GM23248 (cell line): ENCODE measurements at places on chromosomes 5 and 9. TPM values are rescaled to one million over a fixed set of nuclear protein-coding genes. Genes with fewer than 3 reads are reported as not detected.

The ARHGEF39 gene
- 0.13 and 2.1 TPM in 2 replicates for total RNA-seq

GRCh38 chr9:8855046-8855445 lies 1055.5 kb upstream of the DMAC1 start:
- no peak for DNase-seq

The CNTFR gene
- total RNA-seq = not detected in 2 replicates

The IFNA2 gene
- not detected in 2 replicates for total RNA-seq

The CD14 gene
- total RNA-seq = 1.9 and 6.1 TPM in 2 replicates

The PCDHGA7 gene
- 0.43 and 1.6 TPM in 2 replicates for total RNA-seq

- DNase-seq = peak; percentile 97
Measured at GRCh38 chr9:738209-738915, 103.1 kb upstream of the DMRT1 start.

- peak; percentile 3 for DNase-seq
Measured at GRCh38 chr5:100901821-100902341, 1.2 kb downstream of the ST8SIA4 start.

DNA sequence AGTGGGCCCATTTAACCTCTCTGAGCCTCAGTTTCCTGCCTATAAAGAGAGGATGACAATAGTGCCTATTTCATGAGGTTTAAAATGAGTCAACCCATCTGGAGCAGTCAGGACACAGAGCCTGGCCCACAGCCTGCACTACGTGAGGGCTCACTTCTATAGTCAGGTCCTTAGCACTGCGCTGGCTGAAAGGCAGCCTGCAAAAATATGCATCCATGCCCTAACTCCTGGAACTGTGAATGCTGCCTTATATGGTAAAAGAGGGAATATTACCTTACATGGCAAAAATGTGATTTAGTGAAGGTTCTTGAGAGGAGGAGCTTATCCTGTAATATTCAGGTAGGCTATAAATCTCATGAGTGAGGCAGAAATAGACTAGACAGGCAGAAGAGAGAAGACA lies 98.5 kb downstream of the GABBR2 start:
- peak; percentile 44 for DNase-seq

DNA sequence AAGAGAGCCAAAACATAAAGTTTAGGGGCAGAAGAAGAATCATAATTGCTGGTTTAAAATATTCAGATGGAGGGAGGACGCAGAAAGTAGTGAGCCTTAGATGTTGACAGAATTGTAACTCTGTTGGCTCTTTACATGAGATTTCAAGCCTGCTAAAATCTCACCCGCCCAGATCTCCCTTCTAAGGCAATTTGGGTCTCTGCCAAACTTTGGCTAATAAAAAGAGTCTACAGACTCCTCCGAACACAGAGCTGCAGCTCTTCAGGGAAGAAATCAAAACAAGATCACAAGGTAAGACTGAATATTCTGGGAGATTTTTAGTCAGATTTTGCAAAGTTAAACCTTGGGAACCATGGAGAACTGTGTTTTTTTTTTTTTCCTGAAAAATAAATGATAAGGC lies at the start of gene IL33:
TSS of gene IL33 (plus strand) at position 246 of the 400 bp plus-strand sequence. CDS start 25,888 bp downstream, outside the sequence.
- DNase-seq = peak; percentile 55

DNA sequence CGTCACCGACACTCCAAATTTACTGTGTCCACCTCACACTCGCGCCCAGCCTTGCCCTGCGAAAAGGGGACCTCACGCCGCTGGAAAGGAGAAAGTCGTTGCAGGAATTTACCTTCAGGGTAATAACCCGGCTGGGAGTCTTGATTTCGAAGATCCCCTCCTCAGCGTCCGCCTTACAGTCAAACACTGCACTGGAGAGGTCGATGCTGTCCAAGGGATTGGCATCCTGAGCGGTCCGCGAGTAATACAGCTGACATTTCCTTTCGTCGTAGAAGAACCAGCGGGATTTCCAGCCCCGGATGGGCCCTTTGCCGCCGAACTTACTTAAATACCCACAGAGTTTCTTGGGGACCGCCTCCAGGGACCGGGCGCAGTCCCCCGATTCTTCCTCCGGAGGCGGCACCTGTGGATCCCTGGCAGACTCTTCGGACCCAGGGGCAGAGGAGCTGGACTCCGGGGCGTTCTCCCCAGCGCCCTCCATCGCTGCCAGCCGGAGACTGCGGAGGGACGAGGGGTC lies 330 bp downstream of the TBC1D2 start:
- DNase-seq = peak; percentile 82

GRCh38 chr5:2160811-2161210 lies 278.1 kb upstream of the IRX4 start:
- no peak for DNase-seq

GRCh38 chr5:145752534-145752933 lies 82.6 kb downstream of the PRELID2 start:
- DNase-seq = no peak

The DOCK2 gene
- total RNA-seq = 10.4 and 12.1 TPM in 2 replicates

- peak; percentile 82 for DNase-seq
Measured at GRCh38 chr9:2494562-2494961, 127.0 kb upstream of the VLDLR start.

The SLC9A3 gene
- 1.7 and 2.8 TPM in 2 replicates for total RNA-seq

GRCh38 chr5:97076098-97076497 lies 66.3 kb downstream of the LIX1 start:
- DNase-seq = no peak

The CAVIN4 gene
- 1.7 and 1.9 TPM in 2 replicates for total RNA-seq

GRCh38 chr9:16868701-16869100 lies 1.8 kb downstream of the BNC2 start:
- DNase-seq = peak; percentile 9

The SPDL1 gene
- 123 and 215 TPM in 2 replicates for total RNA-seq

DNA sequence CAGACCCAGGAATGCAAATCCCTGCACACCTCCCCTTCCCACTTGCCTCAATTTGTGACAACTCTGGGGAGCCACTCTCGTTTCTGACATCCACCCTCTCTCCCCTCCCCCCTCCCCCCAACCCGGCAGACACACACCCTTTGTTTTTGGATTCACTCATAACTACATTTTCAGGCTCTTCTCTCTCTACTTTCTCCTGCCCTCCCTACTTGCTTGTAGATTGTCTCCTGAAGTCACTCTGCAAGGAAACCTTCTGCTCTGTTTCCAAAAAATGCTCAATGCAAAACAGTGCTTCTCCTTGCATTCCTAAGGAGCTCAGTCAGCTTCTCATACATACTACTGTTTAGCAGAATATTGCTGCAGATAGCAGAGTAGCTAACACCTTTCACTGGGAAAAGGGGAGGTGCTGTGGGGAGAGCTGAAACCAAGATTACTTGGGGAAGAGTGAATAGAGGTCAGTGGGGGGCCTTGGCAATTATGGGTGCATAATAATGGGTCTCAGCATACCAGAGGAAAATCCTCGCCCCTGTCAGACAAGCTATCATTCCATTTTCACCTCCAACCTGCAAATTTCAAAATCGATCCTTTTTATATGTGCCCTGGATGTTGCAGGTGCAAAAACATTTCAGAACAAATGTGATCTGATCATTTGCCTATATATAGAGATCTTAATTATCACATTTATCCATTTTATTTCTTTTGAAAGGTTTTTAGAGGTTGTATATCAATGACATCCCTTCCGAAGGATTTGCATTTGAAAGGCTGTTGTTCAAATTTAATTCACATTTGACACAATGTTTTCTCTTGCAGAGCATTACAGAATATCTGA lies 1860.7 kb upstream of the WWC1 start:
- no peak for DNase-seq

The N4BP3 gene
- 0.32 and 0.38 TPM in 2 replicates for total RNA-seq

- no peak for DNase-seq
Measured at GRCh38 chr9:35852267-35852815, 17.9 kb downstream of the OR13J1 start.

The RAB14 gene
- 25.8 and 28.8 TPM in 2 replicates for total RNA-seq

The OBP2B gene
- not detected in 2 replicates for total RNA-seq

The HACD4 gene
- 4.7 and 7.5 TPM in 2 replicates for total RNA-seq

The C6 gene
- not detected in 2 replicates for total RNA-seq

The DBH gene
- not detected in 2 replicates for total RNA-seq

The IFNB1 gene
- total RNA-seq = not detected in 2 replicates

DNA sequence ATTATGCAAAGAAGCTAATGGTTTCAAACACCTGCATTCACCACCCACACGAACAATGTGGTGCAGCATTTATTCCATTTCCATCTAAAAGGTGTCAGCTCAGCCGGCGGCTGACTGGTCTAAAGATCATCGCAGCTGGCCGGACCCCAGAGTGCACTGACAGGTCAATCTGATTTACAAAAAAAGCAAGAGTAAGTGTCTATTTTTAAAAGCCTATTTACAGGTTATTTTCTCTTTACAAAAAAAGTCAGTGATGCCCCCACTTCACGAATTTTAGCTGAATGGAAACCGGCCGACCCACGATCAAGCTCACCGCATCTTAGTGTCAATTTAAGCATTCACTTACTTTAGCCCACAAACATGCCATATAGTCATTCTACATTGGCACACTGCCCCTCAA lies 58.3 kb downstream of the SEMA4D start:
- DNase-seq = no peak

The SH2D3C gene
- not detected in 2 replicates for total RNA-seq

The DAB2IP gene
- total RNA-seq = 9.5 and 19.7 TPM in 2 replicates

GRCh38 chr5:15021266-15022046 lies 149.9 kb upstream of the ANKH start:
- peak; percentile 92 for DNase-seq

GRCh38 chr9:33446946-33447798 lies at the start of gene AQP3:
Gene AQP3 (minus strand): TSS chr9:33447593. CDS start chr9:33447530, 63 bp downstream.
- peak; percentile 73 for DNase-seq

DNA sequence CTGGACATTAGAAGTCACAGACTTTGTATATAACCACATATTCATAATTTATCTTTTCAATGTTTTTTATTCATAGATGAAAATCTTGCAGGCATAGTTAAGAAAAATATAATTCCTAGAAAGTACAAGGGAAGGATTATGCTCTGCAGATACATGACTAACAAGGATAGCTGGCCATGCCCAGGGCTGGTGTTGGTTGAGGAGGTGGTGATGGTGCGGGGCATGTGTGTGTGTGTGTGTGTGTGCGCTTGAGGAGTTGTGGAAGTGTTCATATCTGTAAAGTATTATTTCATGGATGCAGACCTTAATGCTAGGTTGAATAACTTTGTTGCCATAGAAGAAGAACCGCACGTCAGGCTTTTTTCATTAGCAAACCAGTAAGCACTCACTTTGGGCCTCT lies 1.3 kb downstream of the S1PR3 start:
- DNase-seq = peak; percentile 49

- peak; percentile 55 for DNase-seq
Measured at GRCh38 chr9:97981846-97982682, 1.1 kb upstream of the ANP32B start.

DNA sequence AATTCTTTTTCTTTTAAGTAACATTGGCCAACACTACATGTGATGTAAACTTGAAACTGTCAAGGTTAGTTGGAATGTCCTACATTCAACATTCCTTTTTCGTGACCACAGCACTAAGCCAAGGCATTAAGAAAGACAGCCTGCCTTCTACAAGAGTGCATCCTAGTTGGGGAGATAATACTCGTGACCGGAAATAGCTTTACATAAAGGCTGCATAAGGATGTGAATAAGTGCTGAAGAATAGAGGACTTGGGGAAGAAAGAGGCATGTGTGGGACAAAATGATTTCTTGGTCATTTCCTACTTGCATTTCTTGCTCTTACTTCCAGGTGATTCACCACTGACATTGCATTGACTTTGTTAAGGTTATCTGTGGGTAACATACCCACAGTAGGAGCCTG lies 282.0 kb downstream of the DMRT2 start:
- no peak for DNase-seq

DNA sequence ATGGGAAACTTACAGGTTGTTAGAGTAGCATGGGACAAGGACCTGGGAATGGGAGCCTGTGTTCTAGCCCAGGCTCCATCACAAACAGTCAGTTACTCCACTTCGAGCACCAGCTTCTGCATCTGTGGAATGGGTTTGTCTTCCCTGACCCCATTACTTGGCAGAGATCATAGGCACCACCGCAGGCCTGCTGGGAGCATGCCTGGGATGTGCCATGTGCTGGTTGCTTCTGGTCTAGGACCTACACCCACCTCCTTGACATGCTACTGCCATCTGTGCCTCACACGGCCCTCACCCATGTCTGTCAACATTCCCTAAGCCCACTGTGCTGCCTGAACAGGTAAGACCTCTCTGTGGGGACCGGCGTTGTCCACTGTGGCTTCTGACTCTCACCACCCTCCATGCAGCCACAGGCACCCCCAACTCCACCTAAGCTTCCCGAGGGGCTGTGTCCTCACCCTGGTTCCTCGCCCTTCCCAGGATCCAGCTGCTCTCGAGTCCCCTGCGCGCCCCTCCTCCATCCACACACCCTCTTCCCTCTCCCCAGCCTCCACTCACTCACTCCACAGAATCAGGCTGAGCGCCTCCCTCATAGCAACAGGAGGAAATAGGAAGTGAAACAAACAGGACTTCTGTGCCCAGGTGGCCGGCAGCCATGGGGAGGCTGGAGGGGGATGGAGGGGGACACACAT lies 85.9 kb upstream of the FAM120A start:
- no peak for DNase-seq

The GAS1 gene
- total RNA-seq = 29.7 and 36.0 TPM in 2 replicates

GRCh38 chr5:180522330-180522729 lies 28.2 kb downstream of the CNOT6 start:
- DNase-seq = peak; percentile 23

DNA sequence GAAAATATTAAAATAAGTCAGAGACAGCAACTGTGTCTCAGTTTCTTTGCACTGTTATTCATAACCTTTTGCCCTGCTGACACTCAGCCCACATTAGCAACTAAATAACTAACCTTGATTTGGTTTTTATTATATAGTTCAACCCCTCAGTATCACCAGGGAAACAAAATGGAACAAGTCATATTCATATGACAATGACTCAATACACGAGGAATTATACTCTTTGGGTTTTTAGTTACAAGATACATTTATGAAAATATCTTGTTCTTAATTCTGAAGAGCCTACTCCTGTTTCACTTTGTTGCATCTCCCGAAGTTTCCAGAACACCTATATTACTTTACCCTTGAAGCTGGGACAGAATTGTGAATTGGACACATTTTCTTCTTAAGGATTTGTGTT lies 845.4 kb downstream of the EFNA5 start:
- DNase-seq = no peak

DNA sequence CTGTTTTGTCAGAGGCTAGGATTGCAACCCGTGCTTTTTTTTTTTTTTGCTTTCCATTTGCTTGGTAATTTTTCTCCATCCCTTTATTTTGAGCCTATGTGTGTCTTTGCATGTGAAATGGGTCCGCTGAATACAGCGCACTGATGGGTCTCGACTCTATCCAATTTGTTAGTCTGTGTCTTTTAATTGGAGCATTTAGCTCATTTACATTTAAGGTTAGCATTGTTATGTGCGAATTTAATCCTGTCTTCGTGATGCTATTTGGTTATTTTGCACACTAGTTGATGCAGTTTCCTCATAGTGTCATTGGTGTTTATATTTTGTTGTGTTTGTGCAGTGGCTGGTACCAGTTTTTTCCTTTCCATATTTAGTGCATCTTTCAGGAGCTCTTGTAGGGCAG lies 36.2 kb upstream of the TAF11L2 start:
- no peak for DNase-seq

GRCh38 chr5:97078958-97079743 lies 63.3 kb downstream of the LIX1 start:
- peak; percentile 73 for DNase-seq

DNA sequence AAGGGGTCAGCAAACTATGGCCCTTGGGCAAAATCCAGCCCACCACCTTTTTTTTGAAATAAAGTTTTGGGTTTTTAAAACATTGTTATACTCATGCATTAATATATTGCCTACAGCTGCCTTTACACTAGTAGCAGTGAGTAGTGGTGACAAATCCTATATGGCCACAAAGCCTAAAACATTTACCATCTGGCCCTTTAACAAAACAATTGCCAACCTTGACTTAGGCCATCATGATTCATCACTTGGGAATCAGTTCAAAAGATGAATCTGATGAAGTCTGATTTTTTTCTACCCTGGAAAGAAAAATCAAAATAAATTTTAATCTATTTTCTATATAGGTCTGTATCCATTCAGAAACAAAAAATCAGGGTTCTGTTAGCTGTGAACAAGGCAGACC lies 484.9 kb downstream of the BNC2 start:
- peak; percentile 86 for DNase-seq
